ENCODE measurements at places on chromosomes 1 and 21.

- DNase-seq = peak; percentile 25
Measured at GRCh38 chr21:36966821-36967768, 626 bp upstream of the HLCS start.

DNA sequence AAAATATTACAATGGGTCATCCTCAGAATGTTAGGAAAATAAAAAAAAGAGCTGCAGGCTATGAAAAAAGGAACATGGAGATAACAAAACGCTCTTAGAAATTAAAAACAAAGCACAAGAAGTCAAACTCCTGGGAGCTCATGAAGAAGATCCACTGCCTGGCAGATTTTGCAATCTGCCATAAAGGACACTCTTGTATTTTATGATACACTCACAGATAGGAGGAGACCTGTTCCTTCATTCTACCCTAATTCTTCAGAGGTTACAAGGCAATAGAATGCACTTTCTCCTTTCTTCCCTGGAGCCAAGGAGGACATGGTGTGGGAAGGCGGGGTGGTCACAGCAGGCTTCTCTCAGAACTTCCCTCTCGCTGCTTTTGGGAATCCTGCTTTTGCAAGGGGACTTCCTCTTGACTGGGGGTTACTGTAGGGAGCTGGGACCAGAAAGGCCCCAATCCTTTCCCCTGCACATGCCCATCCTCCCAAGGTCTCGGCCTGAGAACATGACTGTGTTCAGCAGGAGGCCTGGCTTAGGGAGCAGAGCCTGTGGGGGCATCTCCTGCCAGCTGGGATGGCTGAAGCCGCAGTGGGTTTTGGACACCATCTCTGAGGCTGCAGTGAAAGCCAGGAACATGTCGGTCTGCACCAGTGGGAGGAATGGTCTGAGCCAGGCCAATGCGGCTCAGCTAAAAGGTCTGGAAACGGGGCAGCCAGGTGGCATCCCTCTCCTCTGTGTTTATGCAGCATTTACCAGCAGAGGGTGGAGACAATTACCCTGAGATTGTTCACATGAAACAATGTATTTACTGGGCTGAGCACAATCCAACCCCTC is 44.8 kb downstream of the GPR161 start:
- DNase-seq = no peak

DNA sequence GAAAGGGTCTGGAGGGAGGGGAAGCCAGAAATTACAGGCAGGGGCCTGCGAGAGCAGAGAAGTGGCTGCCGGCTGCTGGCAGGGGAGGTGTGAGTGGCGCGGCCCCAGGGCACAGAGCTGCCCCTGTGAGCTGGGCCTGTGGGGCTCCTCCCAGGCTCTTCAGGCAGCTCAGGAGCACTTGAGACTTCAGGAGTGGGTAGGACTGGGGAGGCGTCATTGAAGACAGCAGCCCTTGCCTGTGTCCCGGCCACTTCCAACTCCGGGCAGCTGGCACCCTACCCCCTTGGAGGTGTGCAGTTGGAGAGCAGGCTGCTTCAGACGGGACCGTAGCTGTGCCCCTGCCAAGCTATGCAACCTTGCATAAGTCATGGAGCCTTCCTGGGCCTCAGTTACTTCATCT is 87.5 kb upstream of the ACTL8 start:
- no peak for DNase-seq

- peak; percentile 61 for DNase-seq
Measured at GRCh38 chr1:115219927-115220326, 118.1 kb downstream of the NGF start.

- no peak for DNase-seq
Measured at GRCh38 chr1:243921111-243921510, 71.1 kb upstream of the AKT3 start.

DNA sequence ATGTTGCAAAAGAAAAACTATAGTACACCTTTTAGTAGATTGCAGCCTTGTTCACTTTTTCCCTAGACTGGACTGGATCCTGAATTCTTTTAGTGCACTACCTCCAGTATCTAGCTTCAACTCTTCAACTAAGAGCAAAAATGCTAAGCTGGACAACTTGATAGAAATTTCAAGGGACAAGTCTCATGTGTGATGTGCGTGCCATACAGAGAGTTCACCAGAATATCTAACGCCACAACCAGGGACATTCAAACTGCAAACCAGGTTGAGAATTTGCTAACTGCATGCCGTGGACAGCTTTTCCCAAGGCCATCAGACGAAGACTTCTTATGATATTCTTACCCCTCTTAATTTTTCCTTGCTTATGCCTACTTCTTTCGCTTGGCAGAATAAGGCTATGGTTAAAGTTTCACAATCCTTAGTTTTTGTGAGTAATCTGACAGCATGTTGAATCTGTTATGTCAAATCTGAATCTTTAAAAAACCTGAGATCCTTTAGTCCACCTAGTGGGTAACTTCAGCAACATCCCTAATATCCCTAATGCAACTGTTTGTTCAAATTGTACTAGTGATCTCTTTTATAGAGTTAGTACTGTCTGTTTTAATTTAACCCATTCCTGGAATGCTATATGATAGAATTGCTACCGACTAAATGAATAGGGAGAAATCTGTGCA is 66.4 kb downstream of the DDAH1 start:
- peak; percentile 80 for DNase-seq

GRCh38 chr1:234272656-234273312 is 100.5 kb upstream of the COA6 start:
- DNase-seq = no peak

GRCh38 chr1:82934074-82934473 is 1064.9 kb downstream of the TTLL7 start:
- no peak for DNase-seq

DNA sequence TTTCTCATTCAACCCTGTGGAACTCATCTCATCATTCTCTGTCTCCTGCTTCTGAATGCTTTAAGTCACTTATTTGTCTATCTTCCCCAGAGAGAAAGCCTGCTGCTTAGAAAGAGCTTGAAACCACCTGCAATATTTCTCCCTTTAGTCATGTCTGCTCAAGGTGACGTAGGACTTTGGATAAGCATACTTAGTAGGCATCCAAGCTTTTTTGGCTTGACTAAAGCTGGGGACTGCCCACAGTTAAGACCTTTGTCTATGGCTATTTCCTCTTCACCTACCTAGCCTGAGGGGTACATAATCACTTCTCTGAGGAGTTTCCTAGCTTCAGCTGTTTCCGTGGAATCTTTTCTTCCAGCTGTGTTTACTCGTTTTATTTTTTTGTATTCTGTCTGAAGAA is 665.8 kb upstream of the CAMK1G start:
- DNase-seq = no peak

DNA sequence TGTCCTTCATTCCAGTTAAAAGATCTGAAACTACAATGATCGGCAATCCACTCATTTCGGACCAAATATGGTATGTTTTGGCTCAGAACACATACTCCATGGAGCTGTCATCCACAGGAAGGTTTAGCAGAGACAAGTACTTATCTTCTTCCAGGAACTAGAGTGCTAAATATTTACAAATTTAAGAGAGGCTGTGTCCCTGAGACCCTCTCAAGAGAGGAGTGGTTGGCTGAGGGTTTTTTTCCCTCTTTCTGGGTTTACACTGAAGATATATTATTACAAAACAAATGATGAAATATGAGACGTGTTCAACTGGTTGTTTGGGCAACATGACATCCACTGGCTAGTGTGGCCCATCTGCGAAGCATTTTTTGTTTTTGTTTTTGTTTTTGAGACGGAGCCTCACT is 25.9 kb upstream of the NID1 start:
- DNase-seq = no peak

- DNase-seq = no peak
Measured at GRCh38 chr1:202078241-202078640, 44.5 kb upstream of the GPR37L1 start.

- DNase-seq = peak; percentile 96
Measured at GRCh38 chr21:45140346-45140940, 66.1 kb downstream of the ADARB1 start.

DNA sequence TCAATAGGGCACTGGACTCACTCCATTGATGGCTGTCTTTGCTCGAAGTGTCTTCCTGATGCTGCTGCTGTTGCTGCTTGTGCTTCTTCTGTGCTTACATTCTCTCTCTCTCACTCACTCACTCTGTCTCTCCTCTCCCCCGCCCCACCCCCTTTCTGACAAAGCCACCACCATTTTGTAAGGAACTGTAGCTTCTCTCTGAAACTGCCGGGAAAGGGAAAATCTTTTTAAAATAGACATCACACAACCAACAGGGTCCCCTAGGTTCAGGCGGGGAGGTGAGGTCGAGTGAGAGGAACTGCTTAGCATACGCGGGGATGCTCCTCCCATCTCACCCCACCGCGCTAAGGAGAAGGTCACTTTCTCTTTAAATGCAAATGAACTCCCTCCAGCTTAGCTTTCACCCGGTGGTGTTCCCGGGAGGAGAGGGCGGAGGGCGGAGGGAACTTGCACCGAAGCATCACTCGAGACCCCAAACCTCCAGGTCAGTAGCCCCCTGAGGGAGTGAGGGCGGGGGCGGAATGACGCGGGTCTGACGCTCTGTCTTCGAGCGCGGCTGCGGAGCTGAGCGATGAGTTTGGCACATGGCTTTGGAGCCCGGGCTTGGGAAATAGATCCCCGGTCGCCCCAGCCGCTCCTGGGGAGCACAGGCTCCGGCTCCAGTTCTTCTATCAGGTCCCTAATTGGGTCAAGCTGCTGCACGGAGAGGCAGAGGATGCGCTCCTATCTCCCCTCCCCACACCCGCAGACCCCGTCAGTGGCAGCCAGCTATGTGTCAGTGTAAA is at the start of gene CCDC28B:
TSS of gene CCDC28B (plus strand) at position 370 of the 785 bp plus-strand sequence. CDS start 1,341 bp downstream, outside the sequence.
- peak; percentile 69 for DNase-seq

DNA sequence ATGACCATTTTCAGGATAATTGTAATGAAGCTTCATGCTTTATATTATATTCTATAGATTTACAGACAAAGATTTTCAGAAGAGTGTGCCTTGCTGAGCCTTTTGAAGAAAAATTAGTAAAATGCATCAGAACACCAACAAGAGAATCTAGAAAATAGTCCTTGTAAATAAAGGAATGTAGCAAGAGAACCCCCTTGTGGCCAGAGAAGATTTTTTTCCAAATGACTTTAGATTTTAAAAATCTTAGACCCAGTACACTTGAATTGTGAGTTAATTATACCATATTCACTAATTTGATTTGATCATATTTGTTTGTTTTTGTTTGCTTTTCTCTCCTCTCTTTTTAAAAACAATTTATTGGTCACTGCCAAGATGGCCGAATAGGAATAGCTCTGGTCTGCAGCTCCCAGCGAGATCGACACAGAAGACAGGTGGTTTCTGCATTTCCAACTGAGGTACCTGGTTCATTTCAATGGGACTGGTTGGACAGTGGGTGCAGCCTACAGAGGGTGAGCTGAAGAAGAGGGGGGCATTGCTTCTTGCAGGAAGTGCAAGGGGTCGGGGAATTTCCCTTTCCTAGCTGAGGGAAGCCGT is 12.8 kb upstream of the IFI44L start:
- DNase-seq = peak; percentile 70

DNA sequence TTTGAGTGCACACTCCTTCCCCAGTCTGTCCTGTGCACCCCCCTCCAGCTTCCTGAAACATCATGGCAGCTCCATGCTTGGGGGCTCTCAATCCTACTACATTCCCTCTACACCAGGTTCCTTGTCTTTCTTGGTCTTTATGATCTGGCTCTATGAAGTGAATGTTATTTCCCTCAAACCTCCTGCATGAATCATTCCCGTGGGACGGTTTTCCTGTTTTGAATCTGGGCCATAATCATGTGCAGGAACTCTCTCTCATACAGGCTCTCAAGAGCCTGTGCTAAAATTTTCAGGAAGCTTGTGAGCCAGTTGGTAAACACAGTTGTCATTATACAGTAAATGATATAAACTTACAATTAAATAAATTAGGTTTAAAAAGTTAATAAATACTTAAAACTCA is 89.8 kb upstream of the KCNE2 start:
- peak; percentile 50 for DNase-seq

Measured in cardiac fibroblast (primary cell).